Upper lobe of left lung (tissue), 6 donors: ENCODE measurements at places on chromosomes 6 and 20.

DNA sequence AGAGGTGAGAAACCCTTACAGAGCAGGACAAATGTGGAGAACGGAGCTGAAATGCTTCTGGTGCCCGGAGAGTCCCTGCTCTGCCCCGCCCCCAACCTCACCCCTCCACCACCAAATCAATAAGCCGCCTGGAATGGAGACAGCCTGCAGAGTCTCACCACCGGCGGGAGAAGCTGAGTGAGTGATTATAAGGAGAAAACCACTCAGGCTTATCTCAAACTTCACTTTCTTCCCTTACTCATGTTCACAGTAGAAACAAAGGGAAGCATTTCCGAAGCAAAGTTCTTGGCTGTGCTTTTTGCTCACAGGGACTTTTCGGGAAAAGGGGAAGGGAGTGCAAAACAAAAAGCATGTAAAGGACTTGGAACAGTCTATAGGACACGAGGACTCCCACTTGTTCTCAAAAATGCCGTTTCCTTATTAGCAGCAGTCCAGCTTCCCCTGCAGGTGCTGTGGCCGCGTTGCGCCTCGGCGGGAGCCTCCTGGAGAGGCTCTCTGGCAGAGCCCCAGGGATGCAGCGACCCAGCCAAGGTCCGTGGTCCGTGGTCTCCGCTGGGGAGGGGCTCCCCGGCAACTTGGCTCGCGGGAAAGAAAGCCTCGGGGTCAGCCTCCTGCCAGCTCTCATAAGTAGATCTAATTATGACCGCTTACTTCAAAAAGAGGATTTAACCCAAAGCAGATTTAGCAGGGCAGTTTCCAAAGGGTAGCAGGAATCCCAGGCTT is 64.8 kb upstream of the TMEM30A start:
- no peak overlapping the region for H3K27ac ChIP-seq
- H3K27me3 ChIP-seq: no peaks in the 10 kb centered on the region

DNA sequence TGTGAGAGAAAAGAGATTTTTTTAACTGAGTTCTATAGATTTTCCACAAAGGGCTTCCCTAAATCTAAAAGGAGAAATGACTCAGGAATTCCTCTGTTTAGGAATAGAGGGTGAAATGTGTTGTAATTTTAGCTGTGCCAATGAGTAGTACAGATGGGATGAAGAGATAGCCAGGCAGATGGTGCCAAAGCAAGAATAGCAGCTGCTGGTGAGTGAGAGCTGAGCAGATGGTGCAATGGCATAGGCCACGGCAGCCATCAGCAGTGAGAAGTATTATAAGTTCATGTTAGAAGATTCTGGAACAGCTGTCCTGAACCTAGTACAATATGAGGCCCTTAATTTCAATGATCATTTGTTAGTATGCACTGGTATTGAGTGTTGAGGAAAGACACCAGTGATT is 40.2 kb upstream of the CRISP1 start:
- no peak for DNase-seq
- no peak overlapping the region for H3K27ac ChIP-seq
- no peak overlapping the region for H3K4me3 ChIP-seq
- no peaks in the 10 kb centered on the region for H3K36me3 ChIP-seq

GRCh38 chr6:4677011-4677750 is 99.0 kb upstream of the CDYL start:
- no peak overlapping the region for H3K4me3 ChIP-seq
- no peaks in the 10 kb centered on the region for H3K27me3 ChIP-seq
- no peak overlapping the region for H3K27ac ChIP-seq
- no peaks in the 10 kb centered on the region for H3K36me3 ChIP-seq
- H3K4me1 ChIP-seq: no peaks in the 10 kb centered on the region
- peak; percentile 44 for DNase-seq

DNA sequence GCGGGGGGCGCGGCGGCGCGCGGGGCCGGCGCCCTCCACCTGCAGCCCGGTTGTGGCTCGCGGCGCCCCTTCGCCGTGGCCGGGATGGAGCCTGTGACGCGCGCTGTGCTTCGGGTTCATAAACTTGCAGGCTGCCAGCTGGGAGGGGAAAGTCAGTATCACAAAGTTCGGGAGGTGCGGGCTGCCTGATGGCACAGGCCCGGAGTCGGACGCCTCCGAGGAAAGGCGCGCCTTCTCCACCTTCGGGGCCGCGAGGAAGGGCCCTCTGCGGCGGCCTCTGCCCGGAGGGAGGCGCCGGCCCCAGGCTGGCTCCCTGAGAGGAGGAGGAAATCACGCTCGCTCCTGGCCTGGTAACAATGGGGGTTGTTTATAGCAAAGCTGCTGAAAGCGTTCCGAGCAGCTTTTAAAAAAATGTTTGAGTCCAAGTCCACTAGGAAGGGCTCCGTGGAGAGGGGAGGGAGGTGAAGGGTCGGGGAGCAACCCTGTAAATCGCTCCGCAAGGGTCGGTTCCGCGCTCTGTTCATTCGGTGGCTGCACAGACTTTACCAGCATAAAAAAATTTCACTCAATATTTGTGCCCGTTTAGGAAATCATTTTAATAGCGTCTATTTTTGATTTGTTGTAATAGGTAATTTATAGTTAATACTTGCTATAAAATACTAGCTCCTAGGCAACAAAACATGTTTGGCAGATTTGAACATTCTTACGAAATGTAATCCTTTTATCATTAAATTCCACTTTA is 1.0 kb downstream of the AFDN start:
- peak overlapping the region; percentile 40 for H3K4me3 ChIP-seq

DNA sequence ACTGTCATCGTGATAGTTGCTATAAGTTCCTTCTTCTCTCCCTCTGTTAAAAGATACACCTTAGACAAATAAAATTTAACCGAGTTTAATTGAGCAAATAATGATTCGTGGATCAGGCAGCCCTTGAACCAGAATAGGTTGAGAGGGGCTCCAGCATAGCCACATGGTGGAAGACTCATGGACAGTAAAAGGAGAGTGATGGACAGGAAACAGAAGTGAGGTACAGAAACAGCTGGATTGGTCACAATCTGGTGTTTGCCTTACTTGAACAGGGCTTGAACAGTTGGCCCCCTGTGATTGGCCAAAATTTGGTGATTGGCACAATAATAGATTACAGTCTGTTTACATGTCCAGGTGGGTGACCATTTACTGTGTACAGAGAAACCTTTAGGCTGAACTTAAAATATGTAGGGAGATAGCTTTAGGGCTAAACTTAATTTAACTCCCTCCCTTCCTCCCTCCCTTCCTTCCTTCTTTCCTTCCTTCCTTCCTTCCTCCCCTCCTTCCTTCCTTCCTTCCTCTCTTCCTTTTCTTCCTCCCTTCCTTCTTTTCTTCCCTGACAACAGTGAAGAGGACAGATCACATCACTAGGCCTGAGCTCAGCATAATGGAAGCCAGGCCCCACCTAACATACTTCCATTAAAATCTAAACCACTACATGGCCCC is 531.8 kb upstream of the JARID2 start:
- peaks cover 4% of the 10 kb centered on the region for H3K4me1 ChIP-seq
- H3K36me3 ChIP-seq: no peaks in the 10 kb centered on the region
- H3K27ac ChIP-seq: no peak overlapping the region
- no peak overlapping the region for H3K4me3 ChIP-seq

- H3K27ac ChIP-seq: peak overlapping the region; percentile 98
- H3K4me3 ChIP-seq: peak overlapping the region; percentile 100
- no peaks in the 10 kb centered on the region for H3K36me3 ChIP-seq
- DNase-seq: no peak
- no peaks in the 10 kb centered on the region for H3K27me3 ChIP-seq
Measured at GRCh38 chr6:31794866-31795615, 511 bp downstream of the VARS1 start.

- no peaks in the 10 kb centered on the region for H3K27me3 ChIP-seq
- DNase-seq: no peak
- no peak overlapping the region for H3K27ac ChIP-seq
Measured at GRCh38 chr6:38789256-38789655, 74.1 kb downstream of the DNAH8 start.

- no peaks in the 10 kb centered on the region for H3K4me1 ChIP-seq
- no peak overlapping the region for H3K4me3 ChIP-seq
- no peak for DNase-seq
- H3K36me3 ChIP-seq: no peaks in the 10 kb centered on the region
- no peaks in the 10 kb centered on the region for H3K27me3 ChIP-seq
Measured at GRCh38 chr6:50272611-50273010, 222.9 kb upstream of the DEFB112 start.

- H3K27ac ChIP-seq: no peak overlapping the region
- no peak for DNase-seq
- H3K27me3 ChIP-seq: no peaks in the 10 kb centered on the region
- no peak overlapping the region for H3K4me3 ChIP-seq
- no peaks in the 10 kb centered on the region for H3K4me1 ChIP-seq
Measured at GRCh38 chr20:18633411-18633810, 45.6 kb downstream of the DTD1 start.

- H3K4me1 ChIP-seq: peaks cover 14% of the 10 kb centered on the region
- no peaks in the 10 kb centered on the region for H3K27me3 ChIP-seq
- H3K4me3 ChIP-seq: no peak overlapping the region
- no peak for DNase-seq
- no peaks in the 10 kb centered on the region for H3K36me3 ChIP-seq
Measured at GRCh38 chr6:125868252-125868651, 77.5 kb downstream of the NCOA7 start.

GRCh38 chr20:40855269-40855668 is 166.2 kb upstream of the MAFB start:
- no peaks in the 10 kb centered on the region for H3K36me3 ChIP-seq
- H3K4me1 ChIP-seq: no peaks in the 10 kb centered on the region
- no peak overlapping the region for H3K27ac ChIP-seq
- no peak overlapping the region for H3K4me3 ChIP-seq
- no peaks in the 10 kb centered on the region for H3K27me3 ChIP-seq
- DNase-seq: no peak

GRCh38 chr6:11475016-11475415 is 62.5 kb upstream of the TMEM170B start:
- H3K27ac ChIP-seq: no peak overlapping the region
- no peak overlapping the region for H3K4me3 ChIP-seq
- H3K36me3 ChIP-seq: no peaks in the 10 kb centered on the region
- DNase-seq: no peak
- H3K27me3 ChIP-seq: no peaks in the 10 kb centered on the region

- no peaks in the 10 kb centered on the region for H3K27me3 ChIP-seq
- peak overlapping the region; percentile 49 for H3K27ac ChIP-seq
- DNase-seq: no peak
- H3K4me1 ChIP-seq: peaks cover 29% of the 10 kb centered on the region
- no peaks in the 10 kb centered on the region for H3K36me3 ChIP-seq
Measured at GRCh38 chr6:142376800-142377496, 75.1 kb downstream of the ADGRG6 start.

- H3K4me1 ChIP-seq: peaks cover 20% of the 10 kb centered on the region
- H3K27ac ChIP-seq: peak overlapping the region; percentile 96
- H3K27me3 ChIP-seq: no peaks in the 10 kb centered on the region
- peak overlapping the region; percentile 79 for H3K4me3 ChIP-seq
- no peak for DNase-seq
- no peaks in the 10 kb centered on the region for H3K36me3 ChIP-seq
Measured at GRCh38 chr20:63640086-63640485, 13.1 kb downstream of the STMN3 start.

DNA sequence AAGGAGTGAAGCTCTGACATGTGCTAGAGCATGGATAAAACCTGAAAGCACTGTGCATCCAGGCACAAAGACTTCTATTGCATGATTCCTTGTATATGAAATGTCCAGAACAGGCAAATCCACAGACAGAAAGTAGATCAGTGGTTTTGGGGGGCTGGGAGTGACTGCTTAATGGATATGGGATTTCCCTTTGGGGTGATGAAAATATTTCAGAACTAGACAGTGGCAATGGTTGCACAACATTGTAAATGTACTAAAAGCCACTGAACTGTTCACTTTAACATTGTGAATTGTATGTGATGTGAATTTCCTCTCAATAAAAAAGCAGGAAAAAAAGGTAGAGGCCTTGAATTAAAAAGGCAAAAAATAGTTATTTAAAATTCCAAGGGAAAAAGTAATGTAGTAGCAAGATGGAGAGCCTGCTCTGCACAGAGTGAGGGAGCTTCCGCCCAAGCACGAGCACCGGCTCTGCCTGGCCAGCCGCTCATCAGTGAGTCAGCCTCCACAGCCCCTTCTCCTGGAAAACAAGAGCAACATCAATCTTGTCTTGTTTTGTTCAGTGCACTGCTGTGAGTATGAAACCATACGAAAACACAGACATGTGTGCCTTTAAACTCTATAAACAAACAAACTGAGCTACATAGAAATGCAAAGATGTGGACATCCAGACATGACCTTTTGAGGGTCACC is 74.6 kb upstream of the THBS2 start:
- no peaks in the 10 kb centered on the region for H3K27me3 ChIP-seq
- H3K36me3 ChIP-seq: no peaks in the 10 kb centered on the region
- no peak overlapping the region for H3K27ac ChIP-seq
- peak; percentile 43 for DNase-seq
- no peak overlapping the region for H3K4me3 ChIP-seq
- H3K4me1 ChIP-seq: peaks cover 3% of the 10 kb centered on the region

GRCh38 chr20:48832405-48832730 is 4.6 kb upstream of the PREX1 start:
- no peaks in the 10 kb centered on the region for H3K27me3 ChIP-seq
- H3K4me3 ChIP-seq: no peak overlapping the region
- DNase-seq: peak; percentile 65

- H3K27me3 ChIP-seq: no peaks in the 10 kb centered on the region
- H3K36me3 ChIP-seq: no peaks in the 10 kb centered on the region
- H3K27ac ChIP-seq: peak within 1 kb of the TSS; percentile 45
- H3K4me3 ChIP-seq: peak within 1 kb of the TSS; percentile 68
Measured at GRCh38 chr6:5084781-5085647, at the start of gene PPP1R3G. TSS of gene PPP1R3G (plus strand) at chr6:5085341. CDS start at chr6:5085486, 145 bp downstream.

DNA sequence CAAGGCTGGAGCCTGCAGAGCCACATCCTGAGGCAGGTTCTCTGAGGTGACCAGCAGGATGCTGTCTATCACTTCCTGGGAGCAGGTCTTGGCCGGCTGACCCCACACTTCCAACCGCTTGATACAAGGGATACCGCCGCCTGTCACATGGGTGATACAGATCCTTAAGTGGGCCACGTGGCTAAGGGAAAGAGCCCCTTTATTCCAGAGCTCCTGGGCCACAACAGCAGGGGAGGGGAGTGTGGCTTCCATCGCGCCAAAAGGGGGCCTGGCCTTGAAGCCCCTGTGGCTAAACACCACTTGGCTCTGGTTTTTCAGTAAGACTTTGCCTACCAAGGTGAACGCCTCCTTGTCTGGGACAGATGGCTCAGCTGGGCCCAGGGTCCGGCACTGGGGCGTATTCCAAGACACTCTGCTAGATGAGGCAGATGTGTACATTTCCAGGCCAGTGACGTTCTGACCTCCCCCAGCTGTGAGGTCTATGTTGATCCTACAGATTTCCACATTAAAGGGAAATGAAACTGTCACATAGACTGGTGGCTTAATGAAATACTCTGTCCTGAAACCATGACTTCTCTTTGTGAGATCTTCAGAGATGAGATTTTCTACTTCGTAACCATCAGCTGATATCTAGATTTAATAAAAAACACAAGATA is 37.6 kb upstream of the AVP start:
- H3K4me1 ChIP-seq: no peaks in the 10 kb centered on the region
- H3K27me3 ChIP-seq: no peaks in the 10 kb centered on the region
- no peak overlapping the region for H3K4me3 ChIP-seq
- no peak for DNase-seq

DNA sequence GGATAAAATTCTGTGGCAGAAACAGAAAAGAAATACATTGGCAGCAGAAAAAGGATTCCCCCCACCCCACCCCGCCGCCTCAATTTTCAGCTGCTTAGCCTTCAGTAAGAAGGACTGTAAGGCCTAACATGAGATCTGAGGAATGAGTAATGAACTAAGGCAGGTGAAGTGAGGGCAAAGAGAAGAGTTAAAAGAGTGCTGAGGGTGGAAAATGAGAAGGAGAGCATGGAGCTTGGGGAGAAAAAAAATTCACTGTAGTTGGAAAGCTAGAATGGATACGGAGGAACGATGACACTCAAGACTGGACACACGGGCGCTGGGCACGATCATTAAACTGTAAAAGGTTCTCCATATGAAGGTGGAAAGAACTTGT is 14.6 kb downstream of the POM121L2 start:
- H3K4me1 ChIP-seq: no peaks in the 10 kb centered on the region
- H3K27ac ChIP-seq: no peak overlapping the region
- H3K27me3 ChIP-seq: no peaks in the 10 kb centered on the region
